Hematopoietic multipotent progenitor cell treated with erythropoietin and hydrocortisone succinate and interleukin-3 and kit ligand, for 6 days (in vitro differentiated cells): ENCODE measurements at places on chromosomes 5 and 9.

GRCh38 chr9:124010303-124010664 is 1.3 kb upstream of the LHX2 start:
- DNase-seq = no peak

- no peak for DNase-seq
Observed at GRCh38 chr5:13249854-13250253, 694.6 kb downstream of the DNAH5 start.

DNA sequence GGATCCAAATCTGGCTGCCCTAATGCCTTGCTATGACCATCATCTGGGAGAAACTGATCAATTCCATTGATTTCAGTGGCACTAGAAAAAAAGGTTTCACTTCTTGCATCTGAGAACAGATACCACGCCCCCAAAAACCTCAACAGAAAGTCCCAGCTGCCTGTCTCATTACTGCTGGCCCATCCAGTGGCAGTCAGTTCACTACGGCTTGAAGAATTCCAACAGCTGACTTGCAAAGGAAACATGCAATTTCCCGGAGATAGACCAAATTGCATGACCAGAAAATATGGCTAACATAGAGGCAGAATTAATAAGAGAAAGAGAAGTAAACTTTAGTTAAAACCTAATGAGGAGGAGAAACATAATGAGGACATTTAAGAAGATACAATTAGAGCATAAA is 48.6 kb downstream of the UGCG start:
- DNase-seq = no peak

DNA sequence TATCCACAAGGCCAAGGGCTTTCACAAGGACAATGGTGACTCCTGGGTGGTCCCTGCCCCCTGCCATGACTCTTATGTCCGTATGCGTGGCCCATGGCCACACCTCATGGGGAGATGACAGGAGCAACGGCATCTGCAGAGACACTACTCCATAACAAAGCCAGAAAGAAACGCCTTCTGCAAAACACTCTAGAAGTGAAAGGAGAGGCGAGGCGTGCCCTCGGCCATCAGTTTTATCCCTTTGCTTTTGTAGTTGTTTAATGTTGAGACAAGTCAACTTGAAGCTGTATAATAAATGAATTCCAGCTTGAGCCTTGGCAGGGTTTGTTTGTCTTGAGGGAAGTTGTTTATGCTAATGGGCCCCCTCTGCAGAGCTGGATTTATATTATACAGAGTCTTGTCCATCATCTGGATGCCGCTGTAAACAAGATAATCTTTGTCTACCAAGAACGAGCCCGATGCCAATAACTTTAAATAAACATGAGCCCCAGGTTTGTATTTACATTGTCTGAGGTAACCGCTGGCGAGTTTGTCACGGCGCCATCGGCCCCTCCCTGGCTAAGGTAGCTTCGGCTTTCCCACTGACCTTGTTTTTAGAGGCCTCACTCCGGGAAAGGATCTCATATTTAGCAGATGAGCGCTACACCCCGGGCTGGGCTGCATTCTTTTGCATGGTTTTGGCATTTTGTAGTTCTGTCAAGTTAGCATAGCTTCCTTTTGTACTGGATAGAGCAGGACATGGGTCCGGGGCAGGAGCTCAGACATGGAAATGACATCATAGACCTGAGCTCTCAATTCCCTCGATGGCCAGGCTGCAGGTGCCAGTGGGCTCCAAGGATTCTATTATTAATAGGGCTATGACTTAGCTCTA is 165.3 kb downstream of the ERCC6L2 start:
- DNase-seq = no peak
